AG04450 (cell line): ENCODE measurements at places on chromosomes 5 and 9. TPM values are rescaled to one million over a fixed set of nuclear protein-coding genes. Genes with fewer than 3 reads are reported as not detected.

CDC23 gene
- polyA plus RNA-seq, result 30.4 and 38.1 TPM in 2 replicates

DNA sequence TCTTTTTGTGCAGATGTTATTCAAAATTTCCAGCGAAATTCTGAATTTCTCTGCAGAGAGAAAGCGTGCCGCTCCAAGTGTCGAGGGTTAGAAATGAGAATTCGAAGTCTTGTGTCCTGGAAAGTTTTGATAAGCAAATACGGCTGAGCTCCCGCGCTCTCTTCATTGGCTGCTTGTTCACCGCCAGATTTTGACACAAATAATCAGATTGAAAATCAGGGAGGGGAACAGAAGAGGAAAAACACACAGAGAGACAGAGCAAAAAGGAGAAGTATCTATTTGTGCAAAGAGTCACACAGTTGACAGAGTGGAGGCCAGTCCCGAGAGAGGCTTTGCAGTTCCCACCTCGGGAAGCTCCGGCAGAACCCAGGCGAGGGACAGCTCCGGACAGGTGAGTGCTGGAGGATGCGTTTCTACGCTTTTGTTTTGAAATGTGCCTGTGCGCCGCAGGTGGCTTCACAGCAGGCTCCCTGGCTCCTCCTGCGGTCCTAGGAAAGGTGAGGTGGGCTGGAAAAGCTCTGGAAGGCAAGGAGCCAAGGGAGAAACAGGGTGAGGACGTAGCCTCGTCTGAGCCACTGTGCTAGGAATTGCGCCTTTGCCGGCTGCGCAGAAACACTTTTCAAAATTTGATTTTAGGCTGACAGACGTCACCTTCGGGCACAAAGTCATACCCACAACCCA, at the start of gene GFI1B:
GFI1B (plus strand) TSS at position 244 of the 681 bp plus-strand sequence. CDS start 7,985 bp downstream, outside the sequence.
- DNase-seq, result no peak

- no peak for DNase-seq
Observed at GRCh38 chr9:108468364-108468763, 387.4 kb downstream of the ACTL7B start.

- no peak for DNase-seq
Observed at GRCh38 chr5:181124526-181124925, 6.4 kb downstream of the OR2V1 start.

- peak; percentile 10 for DNase-seq
Observed at GRCh38 chr5:103041071-103041676, 78.8 kb downstream of the GIN1 start.

GRCh38 chr9:132381966-132382541, 24.6 kb downstream of the TTF1 start:
- no peak for DNase-seq
